ENCODE measurements at places on chromosomes 5 and 9. TPM values are rescaled to one million over a fixed set of nuclear protein-coding genes. Genes with fewer than 3 reads are reported as not detected.

- no peak overlapping the region for H3K27ac ChIP-seq
- H3K4me1 ChIP-seq: no peaks in the 10 kb centered on the region
- no peak for DNase-seq
- H3K4me3 ChIP-seq: no peak overlapping the region
- H3K27me3 ChIP-seq: no peaks in the 10 kb centered on the region
- H3K36me3 ChIP-seq: peaks cover 4% of the 10 kb centered on the region
Observed at GRCh38 chr5:147382776-147383175, 127.1 kb downstream of the DPYSL3 start.

DNA sequence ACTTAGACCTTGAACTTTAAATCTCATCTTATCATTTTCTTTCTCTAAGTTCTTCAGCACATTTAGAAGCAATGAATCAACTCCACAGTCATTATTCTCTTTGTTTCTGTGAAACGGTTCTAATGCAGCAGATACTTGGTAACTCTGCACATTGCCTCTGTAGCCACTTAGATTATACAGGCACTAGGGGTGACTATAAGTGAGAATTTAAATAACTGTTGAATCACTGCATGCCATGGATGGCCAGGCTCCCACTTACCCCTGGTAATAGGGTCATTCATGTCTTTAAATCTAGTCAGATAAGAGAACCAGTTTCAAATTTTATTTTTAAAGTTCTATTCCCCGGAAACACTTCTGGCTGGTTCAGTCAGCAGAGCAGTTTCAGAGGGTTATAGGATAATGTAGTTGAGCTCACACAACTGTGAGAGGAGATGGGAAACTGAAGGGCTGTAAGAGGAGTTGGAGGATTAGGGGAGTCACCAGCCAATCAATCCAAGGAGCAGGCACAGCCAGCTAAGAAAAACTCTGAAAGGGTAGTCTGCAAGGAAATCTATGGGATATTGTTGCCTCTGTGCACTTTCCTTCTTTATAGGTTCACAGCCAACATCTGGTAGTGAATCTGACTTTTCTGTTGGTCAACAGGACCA lies 4.2 kb upstream of the MINAR2 start:
- no peaks in the 10 kb centered on the region for H3K4me1 ChIP-seq
- no peak overlapping the region for H3K27ac ChIP-seq
- DNase-seq: no peak

- no peaks in the 10 kb centered on the region for H3K36me3 ChIP-seq
- no peak for DNase-seq
- H3K27ac ChIP-seq: no peak overlapping the region
Observed at GRCh38 chr9:114414346-114414745, 26.6 kb upstream of the AKNA start.

- peak within 1 kb of the TSS; percentile 70 for H3K4me3 ChIP-seq
- H3K36me3 ChIP-seq: no peaks in the 10 kb centered on the region
- no peak within 1 kb of the TSS for H3K27ac ChIP-seq
Observed at GRCh38 chr9:70043689-70044489, at the start of gene MAMDC2. Gene MAMDC2, plus strand, starts transcription at chr9:70043848. Its CDS starts 350 bp downstream, at chr9:70044198.

DNA sequence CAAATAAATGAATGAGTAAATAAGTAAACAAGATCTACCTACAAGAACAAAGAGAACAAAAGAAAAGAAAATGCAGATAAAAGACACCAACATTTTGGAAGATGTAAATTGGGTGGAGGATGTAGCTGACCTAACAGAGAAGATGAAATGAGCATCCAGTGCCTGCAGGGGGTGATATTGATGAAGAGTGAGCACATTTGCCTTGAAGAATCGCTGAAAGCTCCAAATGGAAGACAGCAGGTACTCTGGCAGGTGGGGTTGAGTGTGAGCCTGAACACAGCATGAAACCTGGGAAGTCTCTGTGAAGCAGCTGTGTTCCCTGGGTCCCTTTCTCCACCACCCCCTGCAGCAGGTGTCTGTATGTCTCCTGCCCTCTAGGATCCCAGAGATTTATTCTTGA lies 125.6 kb downstream of the NXNL2 start:
- no peaks in the 10 kb centered on the region for H3K4me1 ChIP-seq
- H3K27me3 ChIP-seq: peaks cover 24% of the 10 kb centered on the region
- H3K27ac ChIP-seq: no peak overlapping the region

- no peaks in the 10 kb centered on the region for H3K27me3 ChIP-seq
- H3K4me1 ChIP-seq: peaks cover 24% of the 10 kb centered on the region
- no peaks in the 10 kb centered on the region for H3K36me3 ChIP-seq
- peak; percentile 25 for DNase-seq
- no peak overlapping the region for H3K27ac ChIP-seq
- no peak overlapping the region for H3K4me3 ChIP-seq
Observed at GRCh38 chr9:75903785-75904360, 13.4 kb downstream of the PCSK5 start.

GRCh38 chr5:61397238-61397637 lies 65.2 kb downstream of the ZSWIM6 start:
- H3K4me3 ChIP-seq: no peak overlapping the region
- H3K27ac ChIP-seq: no peak overlapping the region
- no peak for DNase-seq
- peaks cover 5% of the 10 kb centered on the region for H3K4me1 ChIP-seq

Gene NEURL1B
- total RNA-seq: 0.63 TPM

Gene MLANA
- total RNA-seq: not detected

Gene SEMA6A
- total RNA-seq: 0.50 TPM

Gene PCDHA6
- total RNA-seq: not detected

Gene C9
- not detected for total RNA-seq

Gene CDX1
- not detected for total RNA-seq
